ENCODE measurements at places on chromosomes 2 and 18. TPM values are rescaled to one million over a fixed set of nuclear protein-coding genes. Genes with fewer than 3 reads are reported as not detected.

The BIRC6 gene
- total RNA-seq: 125 TPM

The C2orf66 gene
- total RNA-seq: 1.4 TPM

The RUFY4 gene
- total RNA-seq: not detected

The CREG2 gene
- 23.6 TPM for total RNA-seq

The IL18RAP gene
- total RNA-seq: not detected

The TMEM178A gene
- total RNA-seq: 4.8 TPM

- no peak for DNase-seq
Observed at GRCh38 chr18:72181241-72181764, 362.8 kb downstream of the CBLN2 start.

GRCh38 chr2:153589586-153589985 is 111.0 kb upstream of the RPRM start:
- no peak for DNase-seq

- DNase-seq: no peak
Observed at GRCh38 chr2:119681203-119681867, 2.3 kb downstream of the TMEM177 start.

- no peak for DNase-seq
Observed at GRCh38 chr18:58216071-58216481, 172.1 kb downstream of the NEDD4L start.

DNA sequence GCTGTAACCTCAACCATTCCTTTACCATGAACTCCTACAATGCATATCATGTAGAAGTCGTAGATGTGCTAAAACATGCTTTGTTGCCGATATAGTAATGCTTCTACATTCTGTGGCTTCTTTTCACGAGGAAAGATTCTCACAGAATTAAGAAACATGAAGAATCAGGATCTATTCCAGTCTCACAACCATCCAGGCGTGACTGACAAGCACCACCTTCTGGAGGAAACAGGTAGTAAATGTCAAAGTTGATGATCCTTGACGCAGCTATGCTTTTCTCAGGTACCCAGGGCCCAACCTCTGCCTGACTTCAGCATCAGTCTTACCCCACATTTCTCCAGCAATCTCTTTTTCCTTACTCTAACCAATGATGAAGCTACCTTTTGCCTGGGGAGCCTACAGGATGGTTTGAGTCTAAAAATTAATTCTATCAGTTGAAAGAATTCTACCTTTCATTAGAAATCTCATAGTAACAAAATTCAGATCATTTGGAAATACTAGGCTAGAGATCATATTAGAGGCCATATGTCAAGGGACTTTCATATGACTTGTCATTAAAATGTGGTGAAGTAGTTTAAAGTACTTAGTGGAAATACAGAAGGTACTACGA is 123.3 kb upstream of the RND3 start:
- DNase-seq: peak; percentile 35

All from endothelial cell (in vitro differentiated cells).